ENCODE measurements at places on chromosomes 1 and 21.

- no peak for DNase-seq
These were observed 1.4 kb downstream of the ACOT7 start for GRCh38 chr1:6391951-6392808.

DNA sequence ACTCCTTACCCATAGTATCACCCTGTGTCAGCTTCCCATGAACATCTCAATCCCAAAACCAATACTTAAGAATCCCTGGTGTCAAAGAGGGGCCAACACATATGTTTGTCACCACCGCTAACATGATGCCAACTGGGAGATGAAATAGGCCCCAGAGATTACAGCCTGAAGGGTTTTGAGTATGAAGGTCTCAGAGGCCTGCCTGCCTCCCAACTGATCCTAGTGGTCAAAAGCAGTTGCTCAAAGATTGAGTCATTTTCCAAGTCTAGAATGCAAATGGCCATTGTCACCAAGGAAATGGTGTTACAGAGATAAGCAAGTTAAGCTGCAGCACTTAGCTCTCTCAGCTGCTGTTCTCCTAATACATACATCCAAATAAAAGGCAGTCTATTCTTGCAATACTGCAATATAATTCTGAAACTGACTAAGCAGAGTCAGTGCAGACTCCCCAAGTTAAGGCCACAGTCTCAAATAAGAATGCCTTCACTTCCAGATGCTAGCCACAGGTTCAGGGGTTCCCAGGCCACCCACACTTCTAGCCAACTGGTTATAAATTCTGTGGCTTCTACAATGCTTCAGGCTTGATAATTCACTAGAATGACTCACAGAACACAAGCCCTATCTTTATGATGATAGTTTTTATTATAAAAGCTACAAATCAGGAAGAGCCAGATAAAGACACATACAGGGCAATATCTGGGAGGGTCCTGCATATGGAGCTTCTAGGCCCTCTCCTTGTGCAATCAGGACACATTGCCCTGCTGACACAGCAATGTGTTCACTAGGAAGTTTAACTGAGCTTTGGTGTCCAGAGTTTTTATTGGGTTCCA lies 18.7 kb downstream of the DUSP10 start:
- no peak for DNase-seq

- DNase-seq, result no peak
These were observed 78.9 kb downstream of the TGFBR3 start for GRCh38 chr1:91806769-91807700.

- no peak for DNase-seq
These were observed 123.8 kb upstream of the COL6A1 start for GRCh38 chr21:45857761-45858160.

- DNase-seq, result no peak
These were observed 65.6 kb upstream of the GRHL3 start for GRCh38 chr1:24253571-24253970.

- no peak for DNase-seq
These were observed 6.9 kb downstream of the CTTNBP2NL start for GRCh38 chr1:112402682-112403643.

GRCh38 chr1:147822292-147822691 lies 61.9 kb upstream of the GJA5 start:
- no peak for DNase-seq

- DNase-seq, result no peak
These were observed 8.2 kb downstream of the ADORA1 start for GRCh38 chr1:203135636-203136305.

- DNase-seq, result no peak
These were observed 100.0 kb downstream of the CRYAA start for GRCh38 chr21:43268804-43269186.

- no peak for DNase-seq
These were observed 32.9 kb downstream of the DUSP10 start for GRCh38 chr1:221708987-221709386.

- peak; percentile 84 for DNase-seq
These were observed 6.5 kb upstream of the GLRX2 start for GRCh38 chr1:193111641-193112090.

DNA sequence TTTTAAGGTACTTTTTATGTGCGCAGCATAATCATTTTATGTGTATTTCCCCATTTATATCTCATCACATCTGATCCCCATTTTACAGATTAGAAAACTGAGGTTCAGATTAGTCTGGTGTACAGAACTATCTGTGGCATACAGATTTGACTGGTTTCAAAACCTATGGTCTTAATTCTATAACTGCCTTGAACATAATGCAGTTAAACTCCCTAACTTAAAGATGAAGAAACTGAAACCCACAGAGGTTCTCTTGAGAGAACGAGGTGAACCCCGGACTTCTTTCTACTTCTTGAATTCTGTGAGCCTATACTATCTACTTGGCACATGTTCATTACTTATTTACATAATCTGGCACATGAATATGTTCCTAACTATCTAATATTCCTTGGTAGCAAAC lies 479.1 kb downstream of the AGBL4 start:
- no peak for DNase-seq

- no peak for DNase-seq
These were observed 185.5 kb downstream of the ZNF281 start for GRCh38 chr1:200224315-200224714.

DNA sequence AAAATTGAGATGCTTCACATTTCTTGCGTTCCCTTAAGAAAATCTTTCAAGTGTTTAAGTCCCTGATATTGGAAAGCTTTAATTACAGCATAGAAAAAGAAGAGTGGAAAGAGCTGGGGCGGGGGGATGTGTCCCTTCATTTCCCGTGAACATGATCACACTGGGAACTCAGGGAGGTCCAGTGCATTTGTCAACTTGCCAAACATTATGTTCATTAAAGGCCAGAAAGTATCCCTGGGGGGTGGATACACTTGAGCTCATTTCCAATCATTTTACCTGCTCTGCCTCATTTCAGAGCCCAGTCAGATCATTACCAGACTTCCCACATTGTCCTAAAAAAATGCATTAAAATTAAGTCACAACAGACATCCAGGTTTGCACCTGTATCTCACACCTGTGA lies 123.6 kb upstream of the KCNJ15 start:
- no peak for DNase-seq

DNA sequence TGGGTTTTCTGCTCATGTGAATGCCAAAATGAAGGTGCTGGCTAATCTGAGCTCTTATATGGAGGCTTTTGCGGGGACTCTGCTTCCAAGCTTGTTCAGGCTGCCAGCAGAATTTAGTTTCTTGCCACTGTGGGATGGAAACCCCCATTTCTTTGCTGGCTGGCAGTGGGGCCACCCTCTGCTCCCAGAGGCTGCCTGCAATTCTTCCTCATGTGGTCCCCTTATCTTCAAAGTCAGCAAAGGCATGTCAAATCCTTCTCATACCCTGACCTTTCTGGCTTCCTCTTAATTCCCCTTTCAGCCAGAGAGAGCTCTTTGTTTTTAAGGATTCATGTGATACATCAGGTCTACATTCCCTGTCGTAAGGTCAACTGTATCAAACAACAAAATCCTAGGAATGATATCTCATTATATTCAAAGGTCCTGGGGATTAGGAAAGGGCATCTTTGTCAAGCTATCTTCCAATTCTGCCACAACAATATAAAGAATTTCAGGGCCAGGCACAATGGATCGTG lies 5.2 kb upstream of the GPR161 start:
- DNase-seq, result no peak

DNA sequence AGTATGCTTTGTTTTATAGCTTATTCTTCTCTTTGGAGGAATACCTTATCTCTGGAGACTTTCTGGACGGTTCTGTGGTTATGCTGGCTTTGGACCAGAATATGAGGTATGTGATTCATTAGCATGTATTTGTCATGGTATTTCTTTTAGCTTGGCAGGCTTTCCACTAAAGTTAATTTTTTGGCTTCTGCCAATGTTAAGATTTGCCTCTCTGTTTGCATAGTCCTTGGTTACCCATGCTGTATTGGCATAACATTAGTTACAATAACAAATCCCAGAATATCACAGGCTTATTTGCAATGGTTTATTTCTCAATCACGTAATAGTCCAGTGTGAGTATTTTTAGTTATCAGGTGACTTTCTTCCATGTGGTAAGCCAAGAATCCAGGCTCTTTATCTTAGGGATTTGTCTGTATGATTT lies 9.7 kb downstream of the ZMPSTE24 start:
- peak; percentile 69 for DNase-seq

GRCh38 chr1:52692697-52693096 lies 5.5 kb downstream of the COA7 start:
- DNase-seq, result no peak

GRCh38 chr1:154716011-154716410 lies 108.0 kb upstream of the ADAR start:
- DNase-seq, result no peak

- DNase-seq, result no peak
These were observed 65.8 kb downstream of the MEGF6 start for GRCh38 chr1:3545363-3546047.

GRCh38 chr1:199319341-199319740 lies 680.5 kb downstream of the PTPRC start:
- DNase-seq, result no peak

DNA sequence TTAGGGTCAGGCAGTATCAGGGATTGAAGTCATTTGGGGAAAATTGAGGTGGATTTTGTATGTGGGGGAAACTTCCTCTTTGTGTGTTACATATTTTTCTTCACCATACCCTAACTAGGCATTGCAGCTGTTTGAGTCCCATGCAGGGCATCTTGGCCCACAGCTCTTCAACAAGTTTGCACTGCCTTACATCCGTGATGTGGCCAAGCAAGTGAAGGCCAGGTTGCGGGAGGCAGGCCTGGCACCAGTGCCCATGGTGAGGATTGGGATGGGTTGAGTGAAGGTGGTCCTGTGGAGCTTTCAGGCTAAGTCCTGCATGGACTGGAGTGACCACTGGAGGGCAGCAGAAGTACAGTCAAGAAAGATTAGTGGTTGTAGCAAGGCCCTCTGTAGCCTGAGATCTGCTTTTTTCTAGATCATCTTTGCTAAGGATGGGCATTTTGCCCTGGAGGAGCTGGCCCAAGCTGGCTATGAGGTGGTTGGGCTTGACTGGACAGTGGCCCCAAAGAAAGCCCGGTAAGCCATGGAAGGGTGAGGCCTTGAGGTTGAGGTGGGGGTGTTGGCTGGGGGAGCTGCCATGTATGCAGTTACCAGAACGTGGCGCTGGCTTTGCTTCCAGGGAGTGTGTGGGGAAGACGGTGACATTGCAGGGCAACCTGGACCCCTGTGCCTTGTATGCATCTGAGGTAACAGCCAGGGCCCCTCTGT lies 2.4 kb downstream of the UROD start:
- peak; percentile 43 for DNase-seq

GRCh38 chr1:116538544-116538943 lies 32.3 kb downstream of the CD58 start:
- no peak for DNase-seq

- DNase-seq, result no peak
These were observed 640 bp downstream of the JTB start for GRCh38 chr1:153976819-153977249.

DNA sequence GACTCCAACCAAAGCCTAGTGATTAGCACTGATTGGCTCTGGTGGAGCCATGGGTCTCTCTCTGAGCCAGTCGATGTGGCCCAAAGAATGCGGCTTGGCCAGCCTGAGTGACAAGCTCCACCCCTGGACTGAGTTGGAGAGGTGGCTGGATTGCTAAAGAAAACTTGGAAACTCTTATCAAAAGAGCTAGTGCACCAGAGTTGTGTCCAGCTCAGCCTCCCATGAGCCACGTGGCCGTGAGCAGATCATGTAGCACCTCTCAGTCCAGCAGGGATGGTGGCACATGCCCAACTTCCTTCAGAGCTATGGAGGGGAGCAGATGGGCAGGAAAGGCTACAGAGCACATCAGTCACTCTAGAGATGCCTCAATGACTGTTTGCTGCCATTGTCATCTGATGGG lies 142.8 kb upstream of the VAMP3 start:
- DNase-seq, result no peak

GRCh38 chr1:12488666-12489354 lies 129.2 kb downstream of the DHRS3 start:
- no peak for DNase-seq

DNA sequence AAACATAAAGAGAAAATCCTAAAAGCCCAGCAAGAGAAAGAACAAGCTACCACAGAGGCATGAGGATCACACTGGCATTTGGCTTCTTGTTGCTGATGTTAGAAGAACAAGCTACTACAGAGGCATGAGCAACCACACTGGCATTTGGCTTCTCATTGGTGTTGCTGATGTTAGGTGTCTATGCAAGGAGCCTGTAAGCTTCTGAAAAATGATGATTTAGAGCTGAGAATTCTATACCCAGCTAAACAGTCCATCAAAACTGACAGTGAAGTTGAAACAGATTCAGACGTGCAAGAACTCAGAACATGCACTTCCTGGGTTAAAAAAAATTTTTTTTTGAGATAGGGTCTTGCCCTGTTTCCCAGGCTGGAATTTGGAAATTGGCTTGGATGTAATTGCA lies 37.8 kb upstream of the ADARB1 start:
- no peak for DNase-seq

DNA sequence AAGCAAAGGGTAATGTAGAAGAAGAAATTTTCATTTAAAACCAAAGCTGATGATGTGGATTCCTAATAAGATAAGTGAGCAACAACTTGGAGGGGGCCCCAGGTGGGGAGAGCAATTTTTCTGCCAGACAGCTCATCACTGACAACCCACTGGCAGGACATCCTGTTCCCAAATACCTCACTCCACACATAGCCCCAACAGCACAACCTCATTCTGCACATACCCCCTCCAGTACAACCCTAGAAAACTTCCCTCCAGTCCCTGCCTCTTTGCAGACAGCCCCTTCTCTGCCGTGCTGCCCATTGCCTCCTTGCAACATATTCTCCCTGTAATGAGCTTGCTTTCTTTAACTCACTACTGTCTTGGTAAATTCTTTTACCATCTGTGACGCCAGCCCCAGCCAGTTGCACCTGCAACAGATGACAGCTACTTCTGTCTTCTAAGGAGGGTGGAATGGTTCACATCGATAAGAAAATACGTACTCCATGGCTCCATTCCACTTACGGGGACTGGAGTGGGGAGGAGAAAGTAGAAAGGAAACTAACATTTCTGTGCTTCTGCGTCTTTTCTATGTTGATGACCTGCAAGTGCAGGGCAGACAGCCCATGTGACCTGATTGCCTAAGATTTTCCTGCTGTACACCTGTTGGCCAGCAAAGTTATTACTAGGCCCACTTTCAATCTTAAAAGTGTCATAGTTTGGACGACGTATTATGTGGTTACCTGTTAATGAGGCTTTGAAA lies 14.7 kb downstream of the RHEX start:
- DNase-seq, result no peak

GRCh38 chr1:36595921-36596320 lies 113.2 kb upstream of the CSF3R start:
- DNase-seq, result no peak

GRCh38 chr1:50697440-50698421 lies 262.3 kb downstream of the FAF1 start:
- DNase-seq, result no peak

DNA sequence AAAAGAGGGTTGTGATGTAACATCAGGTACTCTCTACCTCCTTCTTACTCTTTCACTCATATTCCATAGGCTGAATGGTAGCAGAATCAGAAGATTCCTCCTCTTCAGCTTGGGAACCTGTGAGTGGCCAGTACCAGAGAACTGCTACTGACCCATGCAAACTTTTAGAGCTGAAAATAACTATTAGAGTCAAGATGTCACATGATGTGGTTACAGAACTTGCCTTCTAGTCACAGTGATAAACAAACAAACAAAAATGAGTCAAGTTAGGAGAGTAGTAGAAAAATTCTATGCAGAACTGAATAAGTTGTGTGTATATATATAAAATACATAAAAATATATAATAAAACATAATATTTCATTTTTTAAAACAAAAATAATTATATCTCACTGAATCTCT lies 47.6 kb upstream of the RGS1 start:
- no peak for DNase-seq

Measured in ascending aorta (tissue), 2 donors.